ENCODE measurements at places on chromosomes 6 and 20. TPM values are rescaled to one million over a fixed set of nuclear protein-coding genes. Genes with fewer than 3 reads are reported as not detected.

Gene PRL
- not detected for total RNA-seq

GRCh38 chr6:35230950-35231349, 17.2 kb downstream of the SCUBE3 start:
- H3K4me3 ChIP-seq: no peak overlapping the region
- no peaks in the 10 kb centered on the region for H3K27me3 ChIP-seq
- H3K36me3 ChIP-seq: no peaks in the 10 kb centered on the region
- peaks cover 3% of the 10 kb centered on the region for H3K4me1 ChIP-seq

DNA sequence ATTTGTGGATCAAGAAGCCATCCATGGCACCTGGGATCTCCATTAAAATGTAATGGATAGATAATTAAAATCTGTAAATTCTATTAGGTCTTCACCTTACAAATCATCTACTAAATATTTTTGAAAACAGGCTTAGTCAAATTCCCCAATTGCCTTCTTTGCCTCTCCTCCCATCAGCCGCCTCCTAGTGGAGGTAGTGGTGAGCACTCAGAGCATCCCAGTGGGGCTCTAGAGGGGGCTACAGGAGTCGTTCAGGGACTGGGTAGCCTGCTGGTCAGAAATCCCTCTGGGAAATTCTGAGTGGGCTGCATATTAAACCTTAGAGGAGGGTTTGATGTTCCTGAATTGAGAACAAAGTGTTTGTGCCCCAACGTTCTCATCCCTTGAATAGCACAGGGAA, 20.8 kb upstream of the PAX1 start:
- no peak for DNase-seq
- no peak overlapping the region for H3K27ac ChIP-seq
- no peaks in the 10 kb centered on the region for H3K27me3 ChIP-seq
- H3K4me3 ChIP-seq: no peak overlapping the region

DNA sequence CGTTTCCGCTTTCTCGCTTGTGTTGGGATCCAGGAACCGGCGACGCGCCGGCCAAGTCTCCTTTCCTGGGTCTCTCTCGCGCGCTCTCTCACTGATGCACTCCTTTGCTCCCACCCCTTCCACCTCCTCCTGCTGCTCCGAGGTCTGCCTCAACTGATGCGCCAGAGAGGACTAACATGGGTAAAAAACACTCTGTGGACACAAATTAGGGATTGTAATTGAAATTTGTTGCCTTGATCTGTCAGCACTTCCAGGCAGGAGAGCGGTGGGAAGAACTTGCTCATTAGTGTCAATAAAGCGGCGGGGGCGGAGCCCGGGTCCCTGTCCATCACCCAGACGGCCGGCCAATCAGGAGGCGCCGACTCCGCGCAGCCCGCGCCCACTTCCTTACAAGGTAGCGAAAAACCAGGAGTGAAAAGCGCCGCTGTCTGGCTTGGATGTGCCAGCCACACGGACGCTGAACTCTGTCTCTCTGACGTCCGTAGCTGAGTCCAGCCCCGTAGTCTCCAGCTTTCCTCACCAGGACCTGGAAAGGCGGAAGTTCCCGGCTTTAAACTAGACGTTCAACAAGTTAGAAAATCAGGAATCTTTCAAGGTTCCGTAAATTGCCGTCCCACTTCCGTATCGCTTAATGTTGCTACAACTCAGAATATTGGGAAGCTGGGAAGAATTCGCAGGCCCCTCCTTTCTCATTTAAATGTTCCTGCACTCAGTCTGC, at the start of gene TBX18:
TBX18 (minus strand) TSS at position 267 of the 718 bp plus-strand sequence. CDS start 417 bp downstream, outside the sequence.
- no peaks in the 10 kb centered on the region for H3K36me3 ChIP-seq
- H3K4me3 ChIP-seq: peak within 1 kb of the TSS; percentile 50
- DNase-seq: peak; percentile 17
- H3K27ac ChIP-seq: peak within 1 kb of the TSS; percentile 91

All from esophagus squamous epithelium (tissue), 5 donors.